ENCODE measurements at places on chromosomes 2 and 18.

- DNase-seq = no peak
Observed at GRCh38 chr2:158378926-158379325, 77.6 kb downstream of the CCDC148 start.

DNA sequence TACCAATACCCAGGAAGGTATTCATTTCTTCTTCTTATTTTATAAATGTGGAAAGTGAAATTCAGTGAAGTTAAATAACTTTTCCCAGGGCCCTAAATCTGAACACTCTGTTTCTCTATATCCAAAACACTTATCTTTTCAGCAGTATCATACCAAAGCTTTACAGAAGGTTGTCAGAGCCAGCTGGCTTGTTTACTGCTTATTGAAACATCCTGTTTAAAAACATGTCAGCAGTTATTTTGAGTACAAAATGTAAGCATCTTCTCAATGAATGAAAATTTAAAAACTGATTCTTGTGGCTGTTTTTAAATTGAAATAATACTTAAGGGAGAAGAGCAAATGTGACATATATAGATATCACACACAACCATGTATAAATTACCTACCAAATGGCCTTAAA, 11.3 kb upstream of the CDH19 start:
- no peak for DNase-seq

DNA sequence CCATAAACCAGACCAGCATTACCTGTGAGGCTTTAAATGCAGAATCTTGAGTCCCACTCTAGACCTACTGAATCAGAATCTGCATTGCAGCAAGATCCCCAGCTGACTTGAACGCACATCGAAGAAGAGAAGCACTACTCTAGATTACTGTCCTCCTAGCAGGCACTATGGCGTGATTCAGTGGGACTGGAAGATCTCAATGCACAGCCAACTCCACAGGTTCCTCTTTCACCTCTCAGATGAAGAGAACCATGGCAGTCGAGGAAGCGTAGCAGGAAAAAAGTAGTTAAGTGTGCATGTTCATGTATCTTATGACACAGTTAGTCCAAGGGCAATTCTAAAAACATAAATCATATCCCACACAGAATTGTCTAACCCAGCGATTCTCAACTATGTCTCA, 97.4 kb downstream of the STK39 start:
- DNase-seq = no peak

DNA sequence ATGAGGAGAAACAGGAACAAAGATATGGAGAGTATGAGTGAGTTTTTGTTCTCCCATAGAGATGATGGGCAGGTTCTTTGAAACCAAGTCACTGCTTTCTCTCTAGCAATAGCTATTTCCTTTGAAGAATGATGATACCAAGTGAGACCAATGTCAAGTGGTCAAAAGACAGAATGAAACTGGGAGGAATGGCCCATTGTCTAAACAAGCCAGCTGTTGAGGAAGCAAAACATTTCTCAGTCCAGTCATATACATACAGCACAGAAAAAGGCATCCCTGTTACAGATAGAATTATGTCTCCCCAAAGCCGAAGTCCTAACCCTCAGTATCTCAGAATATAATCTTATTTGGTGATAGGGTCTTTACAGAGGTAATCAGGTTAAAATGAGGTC, 66.1 kb upstream of the EPC2 start:
- no peak for DNase-seq

DNA sequence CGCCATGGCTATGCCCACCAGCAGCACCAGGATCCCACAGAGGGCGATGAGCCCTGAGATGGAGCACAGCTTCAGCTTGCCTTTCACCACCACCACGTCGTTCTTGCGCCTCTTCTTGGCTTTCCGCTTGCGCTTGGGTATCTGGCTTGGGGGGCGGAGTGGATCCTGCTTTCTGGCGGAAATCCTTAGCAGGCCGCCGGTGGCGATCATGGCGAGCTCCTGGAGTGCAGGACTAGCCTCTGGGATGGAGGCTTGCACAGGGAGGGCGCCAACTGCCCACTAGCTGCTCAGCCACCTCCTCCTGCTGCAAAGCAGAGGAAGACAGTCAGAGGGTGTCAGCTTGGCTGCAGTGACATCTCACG, 3.5 kb downstream of the TMEM200C start:
- no peak for DNase-seq

DNA sequence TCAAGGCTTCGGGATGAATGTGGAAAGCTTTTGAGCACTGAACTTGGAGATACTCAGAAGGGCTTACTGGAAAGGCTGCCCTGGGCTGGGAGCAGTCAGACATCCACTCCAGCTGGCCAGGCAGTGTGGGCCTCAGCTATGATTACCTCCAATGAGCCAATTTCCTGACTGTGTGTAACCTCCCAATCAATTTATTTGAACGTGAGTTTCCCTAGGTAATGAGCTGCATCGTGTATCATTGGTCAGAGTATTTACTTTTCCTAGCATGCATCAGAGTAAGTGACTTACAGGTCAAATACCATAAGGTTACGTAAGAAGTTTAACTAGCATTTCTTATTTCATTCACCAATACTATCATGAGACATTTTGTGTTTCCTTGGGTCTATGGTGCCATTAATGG, 11.0 kb upstream of the CTAGE1 start:
- no peak for DNase-seq

- no peak for DNase-seq
Observed at GRCh38 chr2:102442967-102443828, 20.2 kb downstream of the IL18RAP start.

DNA sequence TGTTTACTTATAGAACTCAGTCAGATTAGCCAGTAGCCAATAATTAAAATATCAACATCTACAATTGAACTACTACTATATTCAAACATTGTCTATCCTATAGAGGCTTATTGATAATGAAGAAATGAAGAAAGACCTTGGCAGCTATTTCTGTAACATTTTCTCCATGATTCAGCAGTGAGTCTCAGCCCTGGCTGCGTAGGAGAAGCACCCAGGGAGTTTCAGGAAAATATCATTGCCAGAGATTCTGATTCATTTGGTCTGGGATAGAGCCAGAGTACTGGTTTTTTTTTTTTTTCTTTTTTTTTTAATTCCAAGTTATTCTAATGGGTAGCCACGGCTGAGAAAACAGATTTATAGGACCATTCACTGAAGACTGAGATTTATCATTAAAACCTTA, 404.8 kb downstream of the TXNL1 start:
- DNase-seq = no peak

- DNase-seq = no peak
Observed at GRCh38 chr18:46401486-46402070, 255.4 kb downstream of the LOXHD1 start.

DNA sequence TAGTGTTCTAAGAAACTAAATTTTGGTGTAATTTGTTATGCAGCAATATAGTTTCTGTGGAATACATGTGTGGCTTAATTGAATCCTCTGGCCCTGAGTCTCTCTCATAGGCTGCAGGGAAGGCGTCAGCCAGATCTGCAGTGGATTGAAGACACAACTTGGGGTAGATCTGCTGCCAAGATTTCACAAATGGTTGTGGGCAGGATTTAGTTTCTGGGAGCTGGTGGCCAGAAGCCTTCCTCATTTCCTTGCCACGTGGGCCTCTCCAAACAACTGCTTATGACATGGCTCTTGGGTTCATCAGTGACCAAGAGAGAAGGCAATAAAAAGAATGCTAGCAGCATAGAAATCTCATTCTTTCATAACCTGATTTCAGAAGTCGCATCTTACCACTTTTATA, 28.2 kb downstream of the CCDC102B start:
- no peak for DNase-seq

All from stimulated activated CD8-positive, alpha-beta memory T cell treated with anti-CD3 and anti-CD28 coated beads, Interleukin-7, amount 100 ng/mL, for 1 hour (primary cell).